ENCODE measurements at places on chromosomes 4 and X. TPM values are rescaled to one million over a fixed set of nuclear protein-coding genes. Genes with fewer than 3 reads are reported as not detected.

Gene ADH1C
- 129 TPM for total RNA-seq

Gene FGFRL1
- total RNA-seq, result 25.8 TPM

Gene COX7B
- 420 TPM for total RNA-seq

Gene HELT
- total RNA-seq, result not detected

Gene UGT2B10
- total RNA-seq, result not detected

Gene MAGEA1
- not detected for total RNA-seq

Gene PCDH10
- 0.83 TPM for total RNA-seq

Gene TGIF2LX
- not detected for total RNA-seq

DNA sequence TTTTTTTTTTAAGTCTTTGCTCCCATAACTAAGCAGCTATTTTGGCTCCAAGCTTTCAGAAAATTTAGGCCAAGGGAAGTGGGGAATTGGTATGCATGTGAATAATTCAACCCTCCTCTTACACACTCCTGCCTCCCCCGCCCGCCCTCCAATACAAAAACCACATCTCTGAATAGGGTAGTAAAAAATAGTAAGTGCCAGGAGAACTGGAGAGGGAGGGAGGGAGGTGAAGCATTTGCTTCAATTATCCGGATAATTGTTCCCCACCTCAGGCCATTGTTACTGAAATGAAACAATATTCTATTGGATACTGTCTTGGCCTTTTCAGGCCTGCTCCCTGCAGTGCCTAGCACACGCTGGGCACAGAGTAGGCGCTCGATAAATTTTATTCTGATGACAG lies 5.5 kb upstream of the GSX2 start:
- peaks cover 22% of the 10 kb centered on the region for H3K4me1 ChIP-seq
- peaks cover 30% of the 10 kb centered on the region for H3K27me3 ChIP-seq
- no peaks in the 10 kb centered on the region for H3K36me3 ChIP-seq
- DNase-seq, result no peak
- no peak overlapping the region for H3K4me3 ChIP-seq

DNA sequence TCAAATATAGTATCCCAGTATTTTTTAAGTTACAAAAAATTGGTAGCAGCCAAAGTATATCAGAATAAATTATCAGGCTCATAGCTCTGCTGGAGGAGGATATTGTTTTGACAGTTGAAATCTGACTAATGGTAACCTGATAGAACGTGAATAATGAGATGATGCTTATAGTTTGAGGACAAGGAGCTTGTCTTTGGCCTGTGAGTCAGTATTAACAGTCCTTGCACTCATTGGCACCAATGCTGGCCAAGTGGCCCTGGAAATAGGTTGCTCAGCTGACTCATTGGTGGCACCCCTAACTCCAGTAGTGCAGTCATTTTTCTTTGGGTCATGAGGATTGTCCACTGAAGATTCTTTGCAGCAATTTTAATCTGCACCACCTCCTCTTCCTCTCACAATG lies 203.3 kb upstream of the JADE1 start:
- H3K36me3 ChIP-seq, result no peaks in the 10 kb centered on the region
- no peaks in the 10 kb centered on the region for H3K27me3 ChIP-seq
- H3K27ac ChIP-seq, result no peak overlapping the region
- H3K4me3 ChIP-seq, result no peak overlapping the region

DNA sequence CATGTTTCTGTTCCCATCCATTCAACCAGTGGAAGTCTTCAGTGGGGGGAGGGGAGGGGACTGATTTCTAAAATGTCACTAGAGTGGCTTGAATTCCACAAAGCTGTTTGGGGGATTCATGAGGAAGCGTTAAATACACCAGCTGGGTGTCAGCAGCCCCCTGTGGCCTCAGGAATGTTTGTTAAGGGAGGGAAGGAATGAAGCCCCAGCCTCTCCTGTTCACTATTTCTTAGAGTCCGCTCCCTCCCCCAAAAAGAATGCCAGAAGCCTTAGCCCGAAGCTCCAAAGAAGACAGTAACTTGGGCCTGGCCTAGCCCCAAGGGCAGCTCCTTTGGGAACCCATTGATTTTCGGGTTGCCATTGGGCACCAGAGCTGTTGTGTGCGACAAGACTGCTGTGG lies 3.3 kb downstream of the SHROOM2 start:
- DNase-seq, result no peak
- H3K4me3 ChIP-seq, result no peak overlapping the region
- H3K27me3 ChIP-seq, result no peaks in the 10 kb centered on the region
- no peaks in the 10 kb centered on the region for H3K4me1 ChIP-seq
- no peak overlapping the region for H3K27ac ChIP-seq

- no peaks in the 10 kb centered on the region for H3K27me3 ChIP-seq
- no peak for DNase-seq
- H3K4me1 ChIP-seq, result no peaks in the 10 kb centered on the region
- H3K27ac ChIP-seq, result no peak overlapping the region
Measured at GRCh38 chr4:57605376-57605775, 495.2 kb upstream of the IGFBP7 start.

DNA sequence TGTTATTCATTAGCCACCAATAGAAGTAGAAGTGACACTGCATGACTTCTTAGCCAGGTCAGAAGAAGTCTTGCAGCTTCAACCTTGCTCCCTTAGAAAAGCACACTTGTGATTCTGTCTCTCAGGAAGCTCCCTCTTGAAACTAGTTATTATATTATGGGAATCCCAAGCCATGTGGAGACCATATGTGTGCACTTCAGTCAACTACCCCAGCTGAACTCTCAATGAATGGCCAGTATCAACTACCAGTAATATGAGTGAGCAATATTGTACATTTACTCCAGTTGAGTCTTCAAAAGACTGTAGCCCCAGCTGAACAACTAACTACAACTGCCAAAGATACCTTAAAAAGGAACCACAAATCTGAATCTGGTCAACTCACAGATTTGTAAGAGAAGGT lies 77.1 kb upstream of the GABRA3 start:
- H3K4me3 ChIP-seq, result no peak overlapping the region
- DNase-seq, result no peak
- H3K27me3 ChIP-seq, result no peaks in the 10 kb centered on the region
- no peaks in the 10 kb centered on the region for H3K36me3 ChIP-seq
- H3K4me1 ChIP-seq, result no peaks in the 10 kb centered on the region

DNA sequence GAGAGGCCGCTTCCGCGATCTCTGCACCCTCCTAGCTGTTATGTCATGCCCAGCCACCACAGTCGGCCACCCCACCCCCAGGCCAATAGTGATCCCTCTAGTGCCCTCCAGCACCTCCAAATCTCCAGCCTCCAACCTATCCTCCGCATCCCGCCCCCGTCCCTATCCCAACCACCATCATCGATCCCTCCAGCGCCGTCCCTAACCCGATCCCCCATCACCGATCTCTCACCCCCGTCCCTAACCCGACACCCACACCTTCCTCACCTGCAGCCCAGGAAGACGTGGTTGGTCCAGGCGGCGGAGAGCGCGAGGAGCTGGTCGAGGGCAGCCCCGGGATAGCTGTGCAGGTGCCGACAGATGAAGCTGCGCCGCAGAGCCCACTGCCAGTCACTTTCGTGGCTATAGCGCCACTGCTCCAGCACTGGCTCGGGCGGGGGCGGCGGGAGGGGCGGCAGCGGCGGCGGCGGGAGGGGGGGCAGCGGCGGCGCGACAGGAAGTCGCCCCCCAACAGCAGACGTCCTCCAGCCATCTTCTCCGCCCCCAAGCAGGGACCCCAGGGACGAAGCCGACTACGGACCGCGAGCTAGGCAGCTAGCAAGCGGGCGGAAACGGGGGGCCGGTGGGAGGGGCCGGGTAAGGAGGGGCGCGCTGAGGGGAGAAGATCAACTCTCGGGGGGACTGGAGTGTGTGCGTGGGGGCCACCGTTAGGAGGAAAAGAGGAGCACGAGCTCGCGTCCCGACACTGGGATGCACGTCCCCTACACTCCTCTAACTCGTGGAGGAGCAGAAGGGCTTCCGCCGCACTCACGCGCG lies 552 bp downstream of the NKRF start:
- H3K36me3 ChIP-seq, result no peaks in the 10 kb centered on the region
- DNase-seq, result peak; percentile 56
- peak overlapping the region; percentile 69 for H3K4me3 ChIP-seq
- no peaks in the 10 kb centered on the region for H3K4me1 ChIP-seq
- H3K27ac ChIP-seq, result peak overlapping the region; percentile 88

DNA sequence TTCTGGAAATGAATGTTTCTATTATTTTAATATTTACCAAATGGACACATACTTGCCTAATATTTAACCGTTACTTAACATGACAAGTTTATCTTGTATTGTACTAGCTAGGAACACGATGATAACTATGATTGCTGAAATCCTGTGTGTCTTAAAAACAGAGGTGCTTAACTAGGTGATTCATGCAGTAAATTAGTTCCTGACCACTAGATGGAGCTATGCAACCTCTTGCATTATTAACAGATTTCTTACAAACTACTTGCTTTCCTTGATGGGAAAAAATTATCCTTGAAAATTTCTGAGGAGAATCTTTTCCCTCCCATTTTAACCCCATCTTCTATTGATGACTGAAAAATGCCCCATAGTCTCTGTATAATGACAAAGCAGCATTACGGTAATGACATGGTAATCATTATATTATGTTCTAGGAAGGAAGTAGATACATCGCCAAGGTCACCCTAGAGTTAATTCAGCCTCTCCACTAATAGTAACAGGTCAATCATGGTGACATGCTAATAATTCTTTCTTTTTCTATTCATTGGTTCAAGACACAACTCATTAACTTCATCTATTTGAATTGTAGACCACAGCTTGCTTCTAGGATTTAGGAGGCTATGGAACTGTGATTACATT lies 844.2 kb downstream of the RAPGEF2 start:
- no peak overlapping the region for H3K27ac ChIP-seq
- H3K4me3 ChIP-seq, result no peak overlapping the region
- no peaks in the 10 kb centered on the region for H3K36me3 ChIP-seq

DNA sequence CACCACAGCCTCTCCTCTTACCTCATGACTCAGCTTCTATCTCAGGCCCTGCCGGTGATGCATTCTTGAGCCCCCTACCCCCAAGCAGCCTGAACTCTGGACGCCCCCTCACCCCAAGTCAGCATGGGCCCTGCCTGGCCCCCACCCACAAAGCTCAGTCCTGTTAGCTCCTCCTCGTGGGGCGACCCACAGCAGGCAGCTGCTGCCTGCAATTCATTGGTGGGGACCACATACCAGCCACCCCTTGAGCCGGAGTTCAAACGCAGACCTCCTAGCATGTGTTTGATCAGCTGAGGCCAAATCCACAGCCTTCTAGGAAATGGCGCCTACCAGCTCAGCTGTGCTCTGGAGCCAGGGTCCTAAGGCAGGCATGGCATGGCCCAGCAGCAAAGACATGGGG lies 111.8 kb downstream of the EFNB1 start:
- DNase-seq, result no peak
- H3K27me3 ChIP-seq, result no peaks in the 10 kb centered on the region
- H3K36me3 ChIP-seq, result no peaks in the 10 kb centered on the region
- H3K27ac ChIP-seq, result no peak overlapping the region
- H3K4me3 ChIP-seq, result no peak overlapping the region
- no peaks in the 10 kb centered on the region for H3K4me1 ChIP-seq

GRCh38 chr4:19002170-19002569 lies 980.6 kb upstream of the LCORL start:
- no peaks in the 10 kb centered on the region for H3K27me3 ChIP-seq
- no peak for DNase-seq
- no peak overlapping the region for H3K4me3 ChIP-seq
- H3K27ac ChIP-seq, result no peak overlapping the region

- no peak overlapping the region for H3K27ac ChIP-seq
Measured at GRCh38 chr4:20960291-20960690, 260.0 kb downstream of the PACRGL start.

- H3K36me3 ChIP-seq, result no peaks in the 10 kb centered on the region
- DNase-seq, result peak; percentile 60
- H3K4me1 ChIP-seq, result no peaks in the 10 kb centered on the region
- H3K4me3 ChIP-seq, result no peak overlapping the region
Measured at GRCh38 chr4:8537041-8537461, 43.1 kb upstream of the GPR78 start.

DNA sequence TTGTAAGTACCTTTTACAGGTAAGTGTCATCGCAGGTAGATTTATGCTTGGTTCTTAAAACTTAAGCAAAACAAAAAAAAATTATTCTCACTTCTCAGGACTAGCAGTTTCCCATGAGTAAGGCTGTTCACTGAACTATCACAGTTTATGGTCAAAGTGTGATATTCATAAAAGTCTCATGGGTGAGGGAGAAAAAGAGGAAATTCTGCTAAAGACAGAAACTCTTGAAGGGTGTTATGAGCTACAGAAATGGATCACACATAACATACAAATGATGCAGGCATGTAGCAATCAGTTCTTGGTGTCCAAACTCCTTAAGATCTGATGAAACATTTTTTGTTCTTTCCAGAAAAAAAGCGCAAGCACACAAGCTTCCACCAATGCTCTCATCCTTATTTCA lies 8.5 kb downstream of the RAB9A start:
- H3K4me1 ChIP-seq, result peaks cover 4% of the 10 kb centered on the region
- H3K36me3 ChIP-seq, result no peaks in the 10 kb centered on the region
- no peaks in the 10 kb centered on the region for H3K27me3 ChIP-seq
- peak overlapping the region; percentile 48 for H3K27ac ChIP-seq
- DNase-seq, result no peak

- H3K4me3 ChIP-seq, result no peak overlapping the region
- no peaks in the 10 kb centered on the region for H3K36me3 ChIP-seq
- no peak for DNase-seq
- no peak overlapping the region for H3K27ac ChIP-seq
- H3K27me3 ChIP-seq, result no peaks in the 10 kb centered on the region
Measured at GRCh38 chrX:997631-998137, 214.8 kb downstream of the CRLF2 start.

DNA sequence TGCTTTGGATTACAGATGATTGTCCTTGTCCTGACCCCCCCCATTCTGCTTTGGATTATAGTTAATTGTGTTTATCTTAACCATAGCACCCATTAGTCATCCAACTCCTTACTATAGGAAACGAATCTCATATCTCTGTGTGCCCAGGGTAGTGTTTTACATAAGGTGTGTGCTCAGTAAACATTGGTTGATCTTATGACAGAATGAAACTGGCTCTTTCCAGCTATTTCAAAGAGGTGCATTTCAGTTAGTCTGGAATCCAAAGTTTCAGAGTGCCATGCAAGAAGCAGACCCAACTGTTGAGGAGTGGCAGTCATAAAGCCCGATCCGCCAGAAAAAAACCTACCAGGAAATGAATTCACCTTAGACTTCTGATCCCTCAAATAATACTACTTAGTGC lies 14.7 kb downstream of the TRIM2 start:
- no peak for DNase-seq
- H3K4me3 ChIP-seq, result no peak overlapping the region
- peak overlapping the region; percentile 54 for H3K27ac ChIP-seq

- no peaks in the 10 kb centered on the region for H3K27me3 ChIP-seq
- peak; percentile 87 for DNase-seq
- no peaks in the 10 kb centered on the region for H3K4me1 ChIP-seq
Measured at GRCh38 chr4:168831919-168832762, 177.9 kb downstream of the CBR4 start.

DNA sequence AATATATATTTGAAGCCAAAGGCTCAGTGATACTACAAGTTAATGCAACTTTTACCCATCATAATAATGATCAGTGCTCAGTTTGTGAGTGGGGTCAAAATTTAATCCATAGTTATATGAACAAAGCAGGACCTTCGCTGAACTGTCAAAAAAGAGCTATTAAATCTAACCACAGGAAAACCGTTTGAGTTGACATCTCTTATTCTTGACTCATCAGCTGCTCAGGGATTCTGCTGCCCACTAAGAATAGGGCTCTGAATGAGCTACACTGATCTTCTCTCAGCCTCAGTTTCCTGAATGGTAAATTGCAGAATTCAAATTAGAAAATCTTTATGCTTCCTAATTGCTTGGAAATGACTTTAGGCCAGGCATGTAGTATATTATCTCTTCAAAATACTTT lies 44.9 kb upstream of the NAP1L5 start:
- H3K36me3 ChIP-seq, result no peaks in the 10 kb centered on the region
- no peak for DNase-seq
- H3K27me3 ChIP-seq, result no peaks in the 10 kb centered on the region
- no peak overlapping the region for H3K27ac ChIP-seq
- H3K4me3 ChIP-seq, result no peak overlapping the region
- H3K4me1 ChIP-seq, result no peaks in the 10 kb centered on the region

Measured in Peyer's patch (tissue), 4 donors.